NCI-H345 (cell line): ENCODE measurements at places on chromosomes 5 and 9.

- no peak for DNase-seq
These were observed 605.0 kb downstream of the MTRR start for GRCh38 chr5:8473827-8474568.

GRCh38 chr5:1220831-1221230 lies 4.3 kb upstream of the SLC6A18 start:
- no peak for DNase-seq

GRCh38 chr9:134360180-134360759 lies 34.0 kb downstream of the RXRA start:
- no peak for DNase-seq

DNA sequence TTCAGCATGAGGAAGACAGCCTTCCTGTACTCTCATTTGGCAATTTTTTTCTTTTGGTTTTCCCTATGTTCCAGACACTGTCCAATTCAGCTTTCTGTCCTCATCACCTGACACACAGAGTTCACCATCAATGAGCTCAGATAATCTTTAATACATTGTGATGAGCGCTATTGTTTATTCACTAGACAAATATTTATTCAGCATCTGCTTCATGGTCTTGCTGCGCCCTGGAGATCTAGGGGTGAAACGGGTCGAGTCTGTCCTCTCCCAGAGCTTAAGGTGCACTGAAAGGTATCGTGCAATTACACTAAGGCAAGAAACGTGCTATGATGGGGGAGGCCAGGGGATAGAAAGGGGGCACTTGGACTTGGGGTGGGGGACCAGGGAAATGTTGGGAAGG lies 281.6 kb downstream of the ZSWIM6 start:
- no peak for DNase-seq

DNA sequence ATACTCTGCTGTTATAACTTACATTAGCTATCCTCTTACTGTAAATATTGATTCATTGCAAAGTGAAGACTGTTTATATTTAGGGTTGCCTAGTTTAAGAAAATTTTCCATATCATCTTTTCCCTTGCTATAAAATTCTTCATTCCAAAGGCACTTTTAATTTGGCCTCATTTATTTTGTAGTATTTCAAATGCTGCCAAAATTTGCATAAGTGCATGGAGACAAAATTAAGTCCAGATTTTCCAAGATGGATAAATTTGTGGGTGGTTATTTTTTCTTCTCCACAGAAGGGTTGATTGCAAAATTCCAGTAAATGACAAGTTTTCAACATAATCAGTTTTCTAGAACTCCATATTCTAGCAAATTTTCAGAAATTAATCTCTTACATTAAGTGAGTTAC lies 141.5 kb upstream of the MTAP start:
- no peak for DNase-seq
